ENCODE measurements at places on chromosomes 11 and 22. TPM values are rescaled to one million over a fixed set of nuclear protein-coding genes. Genes with fewer than 3 reads are reported as not detected.
A peak's percentile ranks its signal among the peaks of the same experiment; 100 is the strongest.

FAM180B gene
- total RNA-seq = not detected

KRTAP5-2 gene
- total RNA-seq = not detected

OR2AG2 gene
- 0.06 TPM for total RNA-seq

HORMAD2 gene
- not detected for total RNA-seq

ALX4 gene
- 2.9 TPM for total RNA-seq

SMTNL1 gene
- total RNA-seq = not detected

ANKK1 gene
- not detected for total RNA-seq

CCDC179 gene
- not detected for total RNA-seq

ANKRD49 gene
- total RNA-seq = 13.3 TPM

- DNase-seq = no peak
Observed at GRCh38 chr22:49090853-49091135, 736.9 kb downstream of the BRD1 start.

DNA sequence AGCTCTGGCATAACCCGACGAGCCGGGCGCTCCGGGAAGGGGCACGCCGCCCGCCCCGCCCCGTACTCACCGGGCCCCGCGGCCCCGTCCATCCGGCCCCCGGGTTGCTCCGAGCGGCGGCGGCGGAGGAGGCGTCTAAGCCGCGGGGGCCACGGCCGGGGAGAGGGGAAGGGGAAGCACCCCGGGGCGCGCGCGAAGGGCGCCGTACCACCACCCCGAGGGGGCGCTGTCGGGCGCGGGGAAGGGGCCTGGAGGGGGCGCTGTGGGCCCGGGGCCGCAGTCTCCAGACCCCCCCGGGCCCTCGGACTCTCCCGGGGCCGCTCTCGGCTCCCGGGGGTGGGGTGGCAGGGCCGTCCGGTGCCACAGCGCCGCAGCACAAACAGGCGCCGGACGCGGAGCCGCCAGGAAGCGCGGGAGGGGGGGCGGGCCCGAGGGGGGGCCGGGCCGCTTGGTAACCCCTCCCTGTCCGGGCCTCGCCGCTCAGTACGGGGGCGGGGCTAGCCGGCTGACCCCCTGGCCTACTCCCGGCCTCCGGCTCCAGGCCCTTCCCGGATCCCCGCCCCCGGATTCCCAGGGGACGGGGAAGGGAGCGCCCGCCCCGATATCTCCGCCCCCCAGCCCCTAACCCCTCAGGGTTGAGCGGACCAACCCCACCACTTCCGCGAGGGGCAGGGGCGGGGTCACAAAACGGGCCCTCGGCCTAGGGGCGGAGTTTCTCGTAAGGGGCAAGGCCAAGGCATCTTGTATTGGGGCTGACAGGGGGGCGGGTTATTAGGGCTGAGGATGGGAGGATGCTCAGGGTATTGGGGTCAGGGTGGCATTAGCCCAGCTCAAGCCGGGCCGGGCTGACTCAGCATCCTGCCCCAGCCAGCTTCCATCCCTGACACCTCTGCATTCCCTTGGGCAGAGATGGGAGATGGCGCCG is at the start of the genes EML3 and ROM1:
EML3 (minus strand) TSS at position 410 of the 925 bp plus-strand sequence; CDS start at position 92, 318 bp downstream.
ROM1 (plus strand) TSS at position 892 of the 925 bp plus-strand sequence; CDS start at position 917, 25 bp downstream.
- DNase-seq = peak; percentile 80

DNA sequence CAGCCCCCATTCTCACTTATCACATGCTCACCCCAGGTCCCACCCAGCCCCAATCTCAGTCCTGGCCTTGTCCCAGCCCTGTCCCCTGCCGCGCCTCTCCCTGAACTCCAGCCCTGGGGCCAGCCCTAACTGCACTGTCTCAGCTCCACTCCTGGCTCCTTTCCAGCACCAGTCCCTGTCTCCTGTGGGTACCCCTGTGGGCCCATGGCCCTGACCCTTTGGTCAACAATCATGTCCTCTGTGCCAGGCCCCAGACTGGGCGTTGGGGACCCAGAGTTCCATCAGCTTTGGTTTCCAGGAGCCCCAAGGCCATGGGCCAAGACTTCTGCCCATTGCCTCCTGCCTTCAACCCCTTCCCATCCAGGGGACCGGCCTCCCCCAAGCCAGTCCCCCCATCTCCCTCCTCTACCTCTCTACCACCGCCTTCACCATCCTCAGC is 757 bp downstream of the SPI1 start:
- no peak for DNase-seq

- DNase-seq = no peak
Observed at GRCh38 chr22:37638391-37639069, 939 bp upstream of the SH3BP1 start.

- no peak for DNase-seq
Observed at GRCh38 chr11:117808784-117809183, 11.8 kb upstream of the DSCAML1 start.

DNA sequence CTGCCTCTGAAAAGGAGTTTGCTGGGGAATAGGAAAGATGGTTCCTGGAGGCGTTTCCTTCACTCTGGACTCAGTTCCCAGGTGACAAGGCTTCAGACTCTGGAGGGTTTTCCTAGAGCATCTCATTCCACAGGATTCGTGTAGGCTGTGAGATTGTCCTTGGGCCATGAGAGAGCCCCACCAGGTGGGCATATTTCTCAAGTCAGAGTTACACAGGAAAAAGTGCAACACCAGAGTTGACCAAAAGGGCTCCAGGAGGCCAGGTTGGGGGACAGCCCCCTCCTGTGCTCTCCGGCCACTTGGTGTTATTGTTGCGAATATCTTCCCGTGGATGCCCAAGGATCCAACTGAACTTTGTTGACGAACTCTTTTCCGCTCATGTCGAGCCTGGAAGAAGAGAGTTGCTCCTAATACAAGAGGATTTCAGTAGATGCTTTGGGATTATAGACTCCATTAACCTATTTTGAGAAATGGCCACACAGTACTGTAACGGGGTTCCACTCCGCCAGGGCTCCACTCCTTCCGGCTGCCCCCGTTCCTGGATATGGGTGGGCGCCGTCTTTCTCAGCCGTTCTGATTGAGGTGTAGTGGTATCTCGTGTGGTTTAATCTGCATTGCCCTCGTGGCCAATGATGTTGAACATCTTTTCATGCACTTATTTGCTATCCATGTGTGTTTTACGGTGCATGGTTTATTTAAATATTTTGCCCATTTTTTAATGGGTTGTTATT is 580.3 kb downstream of the BRD1 start:
- DNase-seq = no peak

- DNase-seq = peak; percentile 66
Observed at GRCh38 chr22:39205344-39206021, 39.3 kb downstream of the PDGFB start.

- DNase-seq = no peak
Observed at GRCh38 chr11:80621871-80622270, 1181.0 kb upstream of the TENM4 start.

- DNase-seq = no peak
Observed at GRCh38 chr11:37182031-37182430, 584.0 kb upstream of the RAG2 start.

DNA sequence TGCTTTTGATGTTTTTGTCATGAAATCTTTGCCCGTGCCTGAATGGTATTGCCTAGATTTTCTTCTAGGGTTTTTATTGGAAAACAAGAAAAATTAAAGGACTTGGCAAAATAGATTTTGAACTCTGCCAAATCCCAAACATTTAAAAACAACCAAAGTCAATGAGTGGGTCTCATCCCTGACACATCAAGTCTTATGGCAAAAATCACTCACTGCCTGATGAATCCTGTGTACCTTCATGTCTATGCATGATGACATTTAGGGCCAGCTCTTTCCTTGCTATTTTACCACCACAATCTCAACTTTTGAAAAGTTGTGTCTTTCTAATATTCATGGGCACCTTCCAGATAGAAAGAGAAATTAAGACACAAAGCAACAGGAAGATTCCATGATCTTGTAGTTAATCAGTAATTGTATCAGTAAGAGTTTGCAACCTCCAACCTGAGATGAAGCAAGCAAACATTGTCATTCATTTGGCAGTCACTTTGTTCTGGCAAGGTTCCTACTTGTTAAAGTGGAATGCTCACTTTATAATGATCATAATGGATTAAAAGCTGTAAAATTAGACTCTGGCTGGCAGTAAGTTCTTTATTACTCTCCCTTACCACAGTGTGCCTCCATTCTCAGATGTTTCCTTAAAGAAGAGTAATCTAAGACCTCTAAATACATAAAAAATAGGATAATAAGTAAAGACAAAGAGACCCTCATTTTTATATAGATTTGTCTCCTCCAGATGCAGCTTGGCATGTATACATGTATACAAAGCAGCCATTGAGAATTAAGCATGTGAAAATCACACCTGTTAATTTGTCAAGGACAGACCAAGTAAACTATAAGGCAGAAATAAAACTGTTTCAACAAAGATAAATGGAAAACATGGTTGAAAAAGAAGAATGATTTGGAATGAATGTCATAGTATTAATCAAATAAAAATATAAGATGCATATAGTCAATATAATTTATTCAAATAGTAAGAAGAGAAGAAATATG is 51.6 kb downstream of the ETS1 start:
- DNase-seq = no peak

DNA sequence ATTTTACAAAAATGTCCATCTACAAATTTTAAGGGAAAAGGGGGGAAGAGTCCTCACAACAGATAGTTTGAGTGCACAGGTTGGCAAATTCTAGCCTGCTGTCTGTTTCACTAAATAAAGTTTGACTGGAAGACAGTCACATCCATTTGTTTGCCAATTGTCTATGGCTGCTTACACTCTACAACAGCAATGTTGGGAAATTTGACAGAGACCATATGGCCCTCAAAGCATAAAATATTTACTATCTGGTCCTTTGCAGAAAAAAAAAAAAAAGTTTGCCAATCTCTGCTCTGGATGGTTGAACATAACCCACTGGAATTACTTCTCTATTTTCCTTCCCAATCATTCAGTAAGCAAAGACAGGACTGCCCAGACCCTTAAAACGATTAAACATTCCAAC is 88.2 kb downstream of the FCHSD2 start:
- DNase-seq = no peak

GRCh38 chr11:111808063-111808588 is 41.9 kb upstream of the PPP2R1B start:
- no peak for DNase-seq

- DNase-seq = peak; percentile 64
Observed at GRCh38 chr11:95702526-95702925, 87.1 kb downstream of the FAM76B start.

DNA sequence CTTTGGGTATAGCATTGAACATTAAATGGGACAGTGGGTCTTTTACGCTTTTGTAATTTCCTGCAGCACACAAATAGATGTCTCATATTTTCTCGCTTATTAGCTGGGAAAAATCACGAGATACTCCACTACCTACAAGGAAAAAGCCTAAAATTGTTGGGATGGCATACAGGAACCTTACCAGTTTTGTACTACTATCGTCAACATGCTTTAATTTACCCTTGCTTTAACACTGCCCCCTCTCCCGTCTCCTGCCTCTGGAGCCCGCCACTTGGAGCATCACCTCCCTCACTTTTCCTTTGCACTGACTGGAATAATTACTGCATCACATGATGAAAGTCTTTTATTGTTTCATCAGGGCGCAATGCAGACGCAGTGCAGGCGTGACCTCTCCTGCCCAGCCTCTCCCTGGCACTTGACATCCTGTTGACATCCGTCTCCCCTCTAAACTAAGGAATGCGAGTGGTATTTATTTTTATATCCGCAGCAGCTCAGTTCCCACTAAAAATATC is 1.0 kb upstream of the FNBP4 start:
- peak; percentile 89 for DNase-seq

- no peak for DNase-seq
Observed at GRCh38 chr11:126485021-126485792, 129.7 kb downstream of the ST3GAL4 start.

GRCh38 chr22:30474683-30475424 is 3.0 kb upstream of the SEC14L3 start:
- DNase-seq = no peak

GRCh38 chr11:62433141-62433903 is 14.5 kb downstream of the SCGB1A1 start:
- no peak for DNase-seq

DNA sequence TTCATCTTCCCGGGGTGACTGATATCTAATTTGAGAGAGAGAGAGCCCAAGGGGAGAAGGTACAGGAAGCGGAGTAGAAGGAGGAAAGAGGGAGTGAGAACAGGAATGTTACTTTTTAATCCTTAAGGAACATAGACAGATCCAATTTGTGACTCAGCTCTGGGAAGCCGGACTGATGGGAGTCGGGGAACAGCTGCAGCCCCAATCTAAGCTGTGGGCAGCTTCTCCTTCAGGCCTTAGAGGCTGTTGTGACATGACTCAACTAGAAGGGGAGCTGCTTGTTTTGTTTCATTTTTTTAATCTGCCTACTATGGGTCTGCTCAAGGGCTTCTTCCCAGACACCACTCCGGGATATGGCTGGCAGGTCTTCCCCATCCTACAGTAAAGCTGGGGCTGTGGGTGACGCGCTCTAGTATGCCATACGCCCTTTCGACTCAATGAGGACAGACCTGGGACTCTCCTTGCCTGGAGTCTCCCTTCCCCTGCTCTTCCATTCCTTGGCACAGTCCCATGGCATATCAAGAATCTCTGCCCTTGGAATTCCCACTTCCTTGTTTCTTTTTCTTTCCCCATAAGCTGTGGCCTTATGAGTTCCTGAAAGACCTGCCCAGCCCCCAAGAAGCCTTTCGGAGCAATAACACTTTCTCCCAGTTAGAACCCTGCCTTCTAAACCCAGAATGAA is 103.3 kb upstream of the AKIP1 start:
- DNase-seq = no peak

- no peak for DNase-seq
Observed at GRCh38 chr11:74905326-74905725, 43.6 kb downstream of the XRRA1 start.

GRCh38 chr11:8733852-8734251 is 51.3 kb downstream of the RPL27A start:
- DNase-seq = no peak

- DNase-seq = peak; percentile 80
Observed at GRCh38 chr11:112226062-112226830, at the start of gene PTS. TSS of gene PTS (plus strand) at chr11:112226428. CDS start at chr11:112226444, 16 bp downstream.

DNA sequence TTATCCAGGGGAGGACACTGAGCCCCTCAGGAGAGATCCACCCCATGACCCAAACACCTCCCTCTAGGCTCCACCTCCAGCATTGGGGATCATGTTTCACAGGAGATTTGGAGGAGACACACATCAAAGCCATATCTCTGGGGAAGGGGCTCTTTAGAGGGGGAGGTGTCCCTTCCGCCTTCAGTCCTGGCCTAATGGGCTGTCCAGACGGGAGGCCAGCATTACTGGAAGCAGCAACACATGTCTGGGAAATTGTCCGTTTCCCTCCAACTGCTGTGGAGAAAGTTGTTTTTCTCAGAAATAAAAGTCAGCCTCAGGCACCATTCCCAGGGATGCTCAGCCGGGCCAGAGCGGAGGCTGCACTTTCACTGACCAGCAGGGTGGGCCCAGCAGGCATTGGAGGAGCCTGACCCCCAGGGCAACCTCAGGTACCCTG is 9.5 kb downstream of the CACNA1I start:
- no peak for DNase-seq
